HepG2 (cell line): ENCODE measurements at places on chromosomes 7 and 10.
A peak's percentile ranks its signal among the peaks of the same experiment; 100 is the strongest.

GRCh38 chr10:16612115-16612980 lies 90.7 kb upstream of the C1QL3 start:
- no peaks in the 10 kb centered on the region for H3K36me3 ChIP-seq
- H3K4me3 ChIP-seq, result no peak overlapping the region
- peak; percentile 31 for DNase-seq
- no peaks in the 10 kb centered on the region for H3K4me1 ChIP-seq

- H3K4me1 ChIP-seq, result no peaks in the 10 kb centered on the region
- no peak overlapping the region for H3K4me3 ChIP-seq
- H3K27me3 ChIP-seq, result no peaks in the 10 kb centered on the region
- no peak overlapping the region for H3K27ac ChIP-seq
- DNase-seq, result no peak
Observed at GRCh38 chr7:18778594-18778993, 283.0 kb downstream of the HDAC9 start.

DNA sequence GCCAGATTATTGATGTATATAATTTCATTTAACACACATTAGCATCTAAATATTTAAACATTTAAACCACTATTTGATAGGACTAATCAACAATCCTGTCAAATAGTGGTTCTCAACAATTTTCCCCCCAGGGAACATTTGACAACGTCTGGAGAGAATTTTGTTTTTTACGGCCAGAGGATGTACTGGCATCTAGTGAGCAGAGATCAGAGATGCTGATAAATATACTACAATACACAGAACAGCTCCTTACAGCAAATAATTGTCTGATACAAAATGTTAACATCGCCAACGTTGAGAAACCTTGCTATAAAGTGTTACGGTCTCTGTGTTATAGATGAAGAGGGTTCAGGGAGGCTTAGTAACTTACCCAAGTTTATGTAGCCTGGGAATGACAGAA lies 25.0 kb upstream of the TMEM229A start:
- no peaks in the 10 kb centered on the region for H3K4me1 ChIP-seq
- H3K27ac ChIP-seq, result no peak overlapping the region
- no peak overlapping the region for H3K4me3 ChIP-seq
- no peaks in the 10 kb centered on the region for H3K36me3 ChIP-seq
- no peak for DNase-seq

DNA sequence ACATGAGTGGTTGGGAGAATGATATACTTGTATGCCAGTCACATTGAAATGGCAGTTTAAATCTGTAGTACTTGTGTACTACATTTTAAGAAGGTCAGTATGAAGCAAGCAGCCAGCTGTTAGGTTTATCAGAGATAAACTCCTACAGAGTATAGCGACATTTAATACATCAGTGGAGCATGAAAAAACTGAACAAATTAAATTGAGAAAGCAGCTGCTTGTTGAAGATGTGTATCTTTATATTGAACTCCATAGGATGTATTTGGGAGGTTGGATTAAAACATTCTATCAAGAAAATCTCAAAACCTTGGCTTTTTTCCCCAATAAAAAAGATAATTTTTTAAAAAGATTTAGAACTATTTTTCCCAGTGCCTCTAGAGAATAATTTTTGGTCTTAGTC lies 47.8 kb downstream of the PHF14 start:
- no peak for DNase-seq
- no peaks in the 10 kb centered on the region for H3K4me1 ChIP-seq
- no peaks in the 10 kb centered on the region; the same call in 1 of the 2 replicates for H3K36me3 ChIP-seq
- no peak overlapping the region for H3K4me3 ChIP-seq

- H3K4me1 ChIP-seq, result peaks cover 13% of the 10 kb centered on the region
- no peak for DNase-seq
- no peaks in the 10 kb centered on the region for H3K27me3 ChIP-seq
- H3K27ac ChIP-seq, result no peak overlapping the region
Observed at GRCh38 chr7:107394831-107395230, 75.0 kb upstream of the GPR22 start.
